Stimulated activated CD4-positive, alpha-beta T cell treated with anti-CD3 and anti-CD28 coated beads, Interleukin-4, amount 100 ng/mL, for 4 hours (primary cell): ENCODE measurements at places on chromosomes 11 and 22.

DNA sequence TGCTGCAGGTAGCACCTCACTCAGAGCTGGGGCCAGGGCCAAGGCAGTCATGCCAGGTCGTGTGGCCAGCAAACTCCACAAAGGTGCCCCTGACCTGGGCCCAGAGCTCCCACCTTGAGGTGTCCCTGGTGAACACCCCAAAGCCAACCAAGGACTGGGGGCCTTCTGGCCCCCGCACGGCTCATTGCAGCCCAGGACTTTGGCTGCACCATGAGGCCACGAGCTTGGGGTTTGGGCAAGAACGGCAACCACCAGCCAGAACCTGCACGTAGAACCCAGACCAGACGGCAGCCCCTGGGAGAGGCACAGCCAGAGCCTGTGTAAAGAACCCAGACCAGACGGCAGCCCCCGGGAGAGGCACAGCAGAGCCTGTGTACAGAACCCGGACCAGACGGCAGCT, 7.8 kb downstream of the LRRC56 start:
- no peak for DNase-seq

GRCh38 chr11:9719566-9720289, 55.9 kb downstream of the SWAP70 start:
- DNase-seq: no peak

- DNase-seq: no peak
Observed at GRCh38 chr11:2689651-2690575, 9.9 kb downstream of the KCNQ1OT1 start.

- DNase-seq: no peak
Observed at GRCh38 chr11:121596195-121597155, 143.7 kb upstream of the SORL1-AS1 start.

- DNase-seq: no peak
Observed at GRCh38 chr11:89625171-89625570, 84.9 kb upstream of the TRIM77 start.

- no peak for DNase-seq
Observed at GRCh38 chr11:70087446-70088167, 9.5 kb downstream of the ANO1 start.

GRCh38 chr11:67516806-67517205, 6.4 kb downstream of the CABP2 start:
- DNase-seq: no peak

DNA sequence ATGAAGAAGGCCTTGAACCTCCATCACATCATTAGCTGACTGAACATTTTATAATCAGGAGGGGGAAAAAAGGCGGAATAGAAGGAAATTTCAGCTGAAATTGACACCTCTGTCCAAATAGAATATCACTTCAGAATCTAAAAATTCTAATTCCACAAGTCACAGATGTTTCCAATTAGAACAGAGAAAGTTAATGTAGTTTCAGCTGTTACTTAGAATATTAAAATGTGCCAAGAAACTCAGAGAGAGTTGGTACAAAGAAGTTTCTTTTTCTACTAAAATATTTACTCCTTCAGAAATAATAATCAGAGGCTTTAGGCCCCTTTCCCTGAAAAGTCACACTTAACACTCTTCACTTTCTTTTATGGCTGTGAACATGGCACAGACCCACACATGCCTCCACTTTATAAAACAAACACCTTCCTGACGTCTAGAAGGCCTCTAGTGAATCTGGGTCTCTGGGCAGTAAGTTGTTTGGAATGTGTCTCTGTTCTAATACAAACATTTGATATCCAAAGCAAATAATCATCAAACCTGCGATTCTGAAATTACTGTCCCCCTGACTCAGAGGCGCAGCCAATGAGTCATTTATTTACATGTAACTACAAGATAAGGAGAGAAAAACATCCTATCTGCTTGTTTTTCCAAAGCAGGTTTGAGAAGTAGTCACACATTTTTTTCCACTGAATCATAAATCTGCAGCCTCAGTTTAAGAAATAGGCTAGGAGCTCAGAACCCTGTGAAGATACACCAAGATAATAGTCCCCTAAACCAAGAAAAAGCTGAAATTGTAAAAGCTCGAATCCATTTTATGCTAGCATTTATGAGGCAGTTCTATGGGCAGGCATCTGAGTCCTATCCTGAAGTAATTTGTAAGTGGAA, 148.4 kb downstream of the ME3 start:
- no peak for DNase-seq

DNA sequence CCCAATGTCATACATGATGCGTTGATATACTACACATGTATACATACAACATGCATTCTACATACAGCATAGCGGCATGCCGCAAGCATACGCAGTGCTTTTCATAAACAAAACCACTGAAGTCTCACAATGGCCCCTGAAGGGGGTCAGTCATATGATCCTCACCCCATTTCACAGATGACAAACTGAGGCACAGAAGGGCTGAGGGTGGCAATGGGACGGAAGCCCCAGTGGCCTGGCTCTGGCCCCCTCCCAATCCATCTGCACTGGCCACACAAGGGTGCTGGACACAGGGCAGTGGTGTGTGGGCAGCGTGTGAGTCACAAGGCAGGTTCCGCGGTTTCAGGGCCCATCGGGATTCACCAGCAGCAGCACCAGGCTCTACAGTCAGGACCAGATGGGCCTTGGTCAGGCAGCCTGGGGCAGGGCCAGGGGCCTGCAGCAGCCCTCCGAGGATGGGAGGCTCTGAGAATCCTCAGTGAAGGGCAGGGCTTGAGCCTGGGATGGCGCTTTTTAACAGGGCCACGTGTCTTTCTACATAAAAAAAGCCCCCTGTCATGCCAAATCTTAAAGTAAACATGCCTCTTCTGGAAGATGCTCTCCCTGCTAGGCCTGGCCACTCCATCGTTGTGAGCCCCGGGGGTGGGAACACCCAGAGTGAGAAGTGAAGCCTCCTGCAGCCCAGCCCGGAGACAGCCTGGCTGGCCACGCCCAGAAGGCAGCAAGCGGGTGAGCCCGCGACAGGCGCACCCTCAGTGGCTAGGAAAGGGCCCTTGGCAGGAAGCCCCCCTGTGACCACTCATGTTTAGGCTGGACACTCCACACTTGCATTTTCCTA, 206.5 kb downstream of the CTTN start:
- no peak for DNase-seq

GRCh38 chr11:110886288-110886970, 174.2 kb upstream of the ARHGAP20 start:
- no peak for DNase-seq

GRCh38 chr11:74453373-74453975, 13.9 kb downstream of the KCNE3 start:
- DNase-seq: peak; percentile 58

DNA sequence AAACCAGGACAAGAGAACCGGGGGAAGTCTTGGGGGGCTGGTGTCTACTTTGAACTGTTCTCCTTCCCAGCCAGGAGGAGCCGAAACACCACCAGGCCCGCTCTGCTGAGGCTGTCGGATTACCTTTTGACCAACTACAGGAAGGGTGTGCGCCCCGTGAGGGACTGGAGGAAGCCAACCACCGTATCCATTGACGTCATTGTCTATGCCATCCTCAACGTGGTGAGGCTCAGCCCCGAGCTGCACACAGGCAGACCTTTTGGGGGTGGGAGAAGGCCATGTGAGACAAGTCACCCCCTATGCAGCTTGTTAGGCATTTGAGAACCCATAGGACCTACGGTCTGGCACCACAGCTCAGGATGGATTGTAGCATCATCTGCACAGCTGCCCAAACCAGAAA, 2.8 kb downstream of the HTR3A start:
- no peak for DNase-seq

DNA sequence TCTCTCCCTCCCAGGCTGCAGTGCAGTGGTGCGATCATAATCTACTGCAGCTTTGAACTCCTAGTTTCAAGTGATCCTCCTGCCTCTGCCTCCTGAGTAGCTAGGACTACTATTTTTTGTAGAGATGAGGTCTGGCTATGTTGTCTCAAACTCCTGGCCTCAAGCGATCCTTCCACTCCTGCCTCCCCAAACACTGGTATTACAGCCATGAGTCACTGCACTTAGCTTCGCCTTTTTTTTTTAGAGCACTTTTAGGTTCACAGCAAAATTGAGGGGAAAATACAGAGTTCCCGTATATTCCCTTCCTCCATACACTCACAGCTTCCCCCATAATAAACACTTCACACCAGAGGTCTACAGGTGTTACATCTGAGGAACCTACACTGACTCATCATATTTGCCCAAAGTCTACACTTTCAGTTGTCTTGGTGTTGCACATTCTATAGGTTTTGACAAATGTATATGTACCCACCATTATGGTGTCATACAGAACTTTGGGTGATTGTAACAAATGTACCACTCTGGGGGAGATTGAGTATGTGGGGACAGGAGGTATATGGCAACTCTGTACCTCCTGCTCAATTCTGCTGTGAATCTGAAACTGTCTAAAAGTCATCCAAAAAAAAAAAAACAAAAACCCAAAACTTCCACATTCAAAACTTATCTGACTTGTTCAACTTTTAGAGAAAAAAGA, 11.3 kb upstream of the SLC37A4 start:
- no peak for DNase-seq

GRCh38 chr22:38725900-38726655, 20.3 kb downstream of the GTPBP1 start:
- no peak for DNase-seq

- peak; percentile 74 for DNase-seq
Observed at GRCh38 chr11:67437082-67437808, at the start of gene PTPRCAP. TSS of gene PTPRCAP (minus strand) at chr11:67437682. CDS start at chr11:67437619, 63 bp downstream.
